ENCODE measurements at places on chromosomes 12 and 14.

DNA sequence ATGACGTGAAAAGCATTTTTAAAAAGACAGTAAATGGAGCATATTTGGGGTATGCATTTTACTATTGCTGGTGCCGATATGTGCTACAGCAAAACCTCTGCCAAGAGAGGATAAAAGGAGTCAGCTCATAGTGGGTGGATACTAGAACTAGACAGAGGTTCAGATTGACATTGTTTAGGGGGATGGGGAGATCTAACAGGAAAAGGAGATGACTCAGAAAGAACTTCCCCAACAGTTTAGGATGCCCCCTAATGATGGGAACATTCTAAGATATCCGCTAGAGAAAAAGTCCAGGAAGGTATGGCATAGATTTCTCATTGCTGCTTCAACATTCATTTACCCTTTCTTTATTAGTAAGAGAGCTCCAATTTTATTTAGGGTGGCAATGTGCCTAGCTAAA, 110.5 kb upstream of the CLEC14A start:
- no peak for ATAC-seq

- ATAC-seq = no peak
Measured at GRCh38 chr12:108313241-108313605, 25.9 kb downstream of the CMKLR1 start.

- ATAC-seq = peak; percentile 50
Measured at GRCh38 chr12:101407049-101407435, 530 bp downstream of the ARL1 start.

- ATAC-seq = no peak
Measured at GRCh38 chr12:124504273-124505000, 63.0 kb downstream of the NCOR2 start.

- no peak for ATAC-seq
Measured at GRCh38 chr12:58803908-58804307, 116.4 kb downstream of the LRIG3 start.

- ATAC-seq = no peak
Measured at GRCh38 chr14:32256576-32256975, 53.5 kb upstream of the RNU6-8 start.

DNA sequence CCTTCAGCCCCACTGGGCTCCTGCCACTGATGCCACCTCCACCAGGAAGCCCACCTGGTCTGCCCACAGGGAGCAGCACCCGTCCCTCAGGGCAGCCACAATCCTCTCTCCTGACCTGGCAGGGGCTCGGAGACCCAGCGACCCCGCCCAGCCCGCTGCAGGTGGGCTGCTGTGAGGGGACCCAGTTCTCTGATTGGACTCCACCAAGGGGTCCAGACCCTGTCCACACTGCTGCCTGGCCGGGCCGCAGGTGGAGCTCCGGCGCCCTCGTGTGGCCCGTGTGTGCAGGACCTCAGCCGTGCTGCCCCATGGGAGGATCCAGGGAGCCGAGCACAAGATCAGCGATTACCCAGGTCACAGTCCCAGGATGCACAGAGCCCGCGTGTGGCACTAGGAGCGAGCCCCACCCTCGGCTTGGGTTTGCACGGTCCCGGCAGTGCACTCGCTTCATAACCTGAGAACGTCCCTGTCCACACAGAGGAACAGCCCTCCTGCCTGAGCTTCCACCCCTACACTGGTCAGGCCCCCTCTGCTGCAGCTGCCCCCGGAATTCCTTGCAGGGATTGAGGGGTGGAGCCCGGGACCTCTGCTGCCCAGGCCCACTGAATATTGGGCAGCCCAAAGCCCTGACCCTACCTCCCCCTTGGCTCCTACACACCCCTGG, 35.4 kb upstream of the TMEM179 start:
- peak; percentile 99 for ATAC-seq

- ATAC-seq = peak; percentile 54
Measured at GRCh38 chr12:65699251-65699650, 125.0 kb upstream of the HMGA2 start.

DNA sequence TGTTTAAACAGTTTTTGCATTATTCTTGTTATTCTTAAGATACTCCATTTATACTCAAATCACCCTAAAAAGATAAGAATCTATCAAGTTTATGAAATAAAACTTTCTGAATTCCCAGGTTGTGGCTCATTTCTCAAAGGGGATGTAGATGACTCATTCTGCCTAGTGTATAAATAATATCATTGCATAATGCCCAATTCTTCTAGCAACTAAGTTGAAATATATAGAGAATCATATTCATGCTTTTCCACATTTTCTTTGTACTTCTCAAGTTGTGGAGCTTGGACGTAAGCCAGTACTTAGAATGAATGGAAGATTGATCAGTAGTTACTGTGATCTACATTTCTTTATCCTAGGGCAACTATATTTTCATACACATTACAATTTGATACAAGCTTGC, 201.1 kb downstream of the PPFIA2 start:
- no peak for ATAC-seq

- no peak for ATAC-seq
Measured at GRCh38 chr12:71277866-71278265, 120.1 kb upstream of the TSPAN8 start.

DNA sequence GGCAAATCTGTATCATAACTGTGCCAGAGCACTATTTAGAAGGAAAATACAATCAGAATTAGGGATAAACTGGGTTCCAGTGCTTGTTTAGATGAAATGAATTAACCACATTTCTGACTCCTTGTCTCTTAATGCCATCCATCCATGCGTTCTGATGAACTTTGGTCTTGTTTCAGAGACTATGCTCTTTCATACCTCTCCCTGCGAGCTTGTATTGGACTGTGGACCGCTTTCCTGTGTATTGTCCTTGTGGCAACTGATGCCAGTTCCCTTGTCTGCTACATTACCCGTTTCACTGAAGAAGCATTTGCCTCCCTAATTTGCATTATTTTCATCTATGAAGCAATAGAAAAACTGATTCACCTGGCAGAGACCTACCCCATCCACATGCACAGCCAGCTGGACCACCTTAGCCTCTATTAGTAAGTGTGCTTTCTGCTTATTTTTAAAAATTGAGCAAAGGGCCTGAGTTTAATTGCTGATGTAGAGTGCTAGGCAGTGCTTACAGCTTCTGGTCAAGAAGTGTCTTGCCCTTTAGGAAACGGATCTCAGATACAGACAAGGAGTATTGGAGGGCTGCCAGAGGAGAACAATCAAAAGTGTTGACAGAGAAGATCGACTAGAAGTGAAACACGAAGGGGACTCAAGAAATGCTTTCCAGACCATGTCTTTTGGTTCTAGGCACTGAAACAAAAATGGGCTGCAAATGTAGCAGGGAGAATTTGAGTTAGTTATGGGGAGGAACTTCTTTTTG, 46.7 kb downstream of the SLC4A8 start:
- ATAC-seq = no peak

DNA sequence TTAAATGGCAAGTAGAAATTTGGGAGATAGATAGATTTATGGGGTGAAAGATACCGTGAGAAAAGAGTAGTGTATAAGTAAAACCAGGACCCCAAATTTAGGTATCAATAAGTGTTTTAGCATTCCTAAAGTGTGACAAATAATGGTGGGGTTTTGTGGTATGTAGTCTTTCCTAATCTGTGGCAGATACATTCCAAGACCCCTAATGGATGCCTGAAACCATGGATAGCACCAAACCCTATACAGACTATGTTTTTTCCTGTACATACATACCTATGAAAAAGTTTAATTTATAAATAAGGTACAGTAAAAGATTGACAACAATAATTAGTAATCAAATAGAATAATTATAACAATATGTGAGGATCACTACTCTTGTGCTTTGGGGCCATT, 14.4 kb upstream of the TCP11L2 start:
- no peak for ATAC-seq

- peak; percentile 88 for ATAC-seq
Measured at GRCh38 chr14:23078692-23079116, 16.2 kb downstream of the ACIN1 start.

DNA sequence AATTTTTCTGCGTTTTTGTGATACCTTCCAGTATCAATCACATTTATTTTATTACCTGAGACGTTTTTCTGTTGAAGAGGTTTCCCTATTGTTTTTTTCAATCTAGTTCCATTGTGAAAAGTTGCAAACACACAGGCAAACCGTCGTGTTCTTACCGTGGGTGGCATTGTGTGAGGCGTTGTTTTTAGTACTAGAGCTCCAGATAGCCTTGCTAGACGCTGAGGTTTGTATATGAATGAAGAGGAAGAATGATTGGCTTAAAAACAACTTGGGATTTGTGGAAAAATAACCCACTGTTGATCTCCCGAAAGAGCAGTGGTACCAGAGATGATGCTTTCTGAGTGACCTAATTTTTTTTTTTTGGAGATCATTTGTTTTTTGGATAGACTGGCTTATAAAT, 1.0 kb downstream of the SOCS4 start:
- ATAC-seq = 0 out of 3 replicates have a peak, but pooled peaks have one; percentile 9

DNA sequence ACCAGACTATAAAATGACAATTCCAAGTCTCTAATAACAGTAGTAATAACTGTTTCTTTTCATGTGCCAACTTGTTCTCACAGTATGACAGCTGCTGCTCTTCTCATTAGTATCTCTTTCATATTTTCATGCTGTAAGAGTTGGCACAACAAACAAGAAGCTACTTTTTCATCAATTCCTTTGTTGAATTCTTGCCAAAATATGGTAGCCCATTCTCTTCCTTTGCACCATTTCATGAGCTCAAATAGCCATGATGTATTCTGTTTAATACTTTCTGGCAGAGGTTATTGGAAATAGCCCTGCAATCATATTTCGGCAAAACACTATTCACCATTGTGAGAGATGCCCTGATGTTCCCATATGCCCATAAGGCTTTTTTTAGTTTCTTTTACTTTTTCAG, 1100.7 kb downstream of the TRHDE start:
- no peak for ATAC-seq

DNA sequence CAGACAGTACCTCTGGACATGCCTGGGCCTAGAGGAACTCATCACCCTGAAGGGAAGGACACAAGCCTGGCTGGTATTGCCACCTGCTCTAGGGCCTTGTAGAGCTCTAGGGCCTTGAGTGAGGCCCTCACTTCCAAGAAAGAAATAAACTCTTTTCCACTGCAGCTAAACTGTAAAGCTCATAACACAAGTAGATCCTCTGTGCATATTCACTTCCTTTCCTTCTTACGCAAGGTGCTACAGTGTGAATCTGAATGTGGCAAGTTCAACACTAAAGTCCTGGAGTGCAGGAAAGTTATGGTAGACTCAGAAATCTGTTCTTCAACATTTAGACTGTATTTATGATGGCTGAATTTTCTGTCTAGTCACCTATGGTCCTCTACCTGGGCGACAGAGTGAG, 14.5 kb downstream of the RNASE3 start:
- ATAC-seq = no peak

DNA sequence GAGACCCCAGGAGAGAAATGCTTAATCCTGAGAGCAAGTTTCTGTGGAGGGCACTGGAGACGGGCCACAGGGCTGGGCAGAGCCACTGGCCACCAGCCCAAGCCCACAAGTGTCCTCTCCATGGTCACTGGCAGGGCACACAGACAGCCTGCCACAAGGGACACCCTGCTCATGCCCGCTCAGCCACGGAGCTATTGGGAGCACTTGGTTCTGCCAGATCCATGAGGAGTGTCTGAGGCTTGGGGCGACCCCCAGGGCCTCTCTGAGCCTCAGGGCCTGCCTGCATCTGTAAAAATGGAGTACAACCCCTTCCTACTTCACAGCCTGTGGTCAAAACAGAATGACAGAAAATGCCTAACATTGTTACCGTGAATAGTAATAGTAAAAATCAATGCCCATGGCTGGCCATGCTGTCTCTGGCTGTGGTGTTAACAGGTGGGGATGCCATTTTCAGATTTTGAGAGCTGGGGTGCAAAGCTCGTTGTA, 3.2 kb downstream of the PGF start:
- ATAC-seq = no peak

DNA sequence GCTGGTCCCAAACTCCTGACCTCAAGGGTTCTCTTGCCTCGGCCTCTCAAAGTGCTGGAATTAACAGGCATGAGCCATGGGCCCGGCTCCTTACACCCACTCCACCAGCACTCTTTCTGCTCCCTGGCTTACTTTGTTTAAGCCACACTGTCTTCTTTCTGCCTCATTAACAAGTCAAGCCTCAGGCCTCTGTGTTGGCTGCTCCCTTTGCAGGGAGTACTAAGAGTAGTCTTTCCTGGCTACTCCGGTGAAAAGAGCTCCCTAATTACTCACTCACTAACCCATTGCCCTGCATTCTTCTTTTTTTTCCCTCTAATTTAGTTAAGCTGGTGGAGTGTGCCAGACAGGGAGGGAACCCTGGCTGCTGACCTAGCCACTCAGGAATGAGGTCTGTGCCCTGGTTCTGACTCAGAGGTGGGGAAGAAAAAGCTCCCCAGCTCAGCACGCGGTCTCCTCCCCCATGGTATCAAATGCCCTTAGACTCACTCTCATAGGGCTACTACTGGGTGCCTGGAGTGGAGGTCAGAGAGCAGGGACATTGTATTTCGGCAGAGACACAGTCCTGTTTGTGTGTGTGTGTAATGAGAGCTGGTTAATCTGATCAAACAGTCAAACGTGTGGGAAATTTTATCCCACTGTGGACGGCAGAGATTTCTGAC, 19.8 kb downstream of the GALNT6 start:
- peak; percentile 97 for ATAC-seq

DNA sequence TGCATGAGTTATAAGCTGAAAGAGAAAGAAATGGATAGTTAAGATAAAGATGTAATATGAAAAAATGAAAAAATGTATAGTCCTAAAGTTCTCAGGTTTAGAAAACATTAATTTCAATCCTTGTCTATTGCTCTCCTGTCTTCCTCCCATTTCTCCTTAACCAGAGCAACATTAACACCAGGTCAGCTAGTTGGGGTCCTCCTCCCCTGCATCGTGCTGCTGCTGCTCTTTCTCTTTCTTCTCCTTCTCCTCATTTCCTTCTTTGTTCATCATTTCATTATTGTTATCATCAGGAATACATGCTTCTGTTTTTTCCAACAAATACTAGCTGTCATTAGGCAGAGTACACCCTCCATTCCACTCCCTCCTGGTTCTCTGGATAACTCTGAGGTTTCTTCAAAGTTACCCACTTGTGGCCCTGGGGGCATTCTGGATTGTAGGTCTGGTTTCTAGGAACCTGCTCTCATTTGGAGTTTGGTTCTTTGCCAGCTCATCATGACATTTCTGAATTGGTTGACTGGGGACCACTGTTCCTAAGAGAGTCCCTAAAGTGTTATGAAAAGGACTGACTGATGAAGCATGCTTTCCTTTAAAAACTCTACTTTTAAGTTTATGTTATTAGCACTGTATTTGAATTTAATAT, 17.0 kb downstream of the ACSS3 start:
- no peak for ATAC-seq
